Activated CD8-positive, alpha-beta memory T cell treated with anti-CD3 and anti-CD28 coated beads, Interleukin-2, amount 10 ng/mL, durations not matched to agents 7 days and 5 days (primary cell): ENCODE measurements at places on chromosomes 5 and 9.

DNA sequence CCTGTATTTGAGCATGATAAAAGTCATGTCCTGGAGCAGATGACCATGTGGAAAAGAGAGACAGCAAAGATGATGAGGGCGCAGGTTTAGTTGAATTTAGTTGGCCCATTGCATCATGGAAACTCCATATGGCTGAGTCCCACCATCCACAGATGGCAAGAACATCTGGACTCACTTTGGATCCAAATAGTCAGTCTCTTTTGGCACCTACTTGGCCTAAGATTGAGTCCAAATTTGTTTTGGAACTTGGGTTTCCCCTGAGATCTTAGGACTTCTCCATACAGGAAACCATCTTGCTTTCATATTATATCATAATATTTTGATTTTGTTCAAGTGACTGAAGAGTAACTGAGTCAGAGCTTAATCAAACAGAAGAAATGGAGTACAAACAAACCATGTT lies 217.5 kb downstream of the DRD1 start:
- no peak for DNase-seq

DNA sequence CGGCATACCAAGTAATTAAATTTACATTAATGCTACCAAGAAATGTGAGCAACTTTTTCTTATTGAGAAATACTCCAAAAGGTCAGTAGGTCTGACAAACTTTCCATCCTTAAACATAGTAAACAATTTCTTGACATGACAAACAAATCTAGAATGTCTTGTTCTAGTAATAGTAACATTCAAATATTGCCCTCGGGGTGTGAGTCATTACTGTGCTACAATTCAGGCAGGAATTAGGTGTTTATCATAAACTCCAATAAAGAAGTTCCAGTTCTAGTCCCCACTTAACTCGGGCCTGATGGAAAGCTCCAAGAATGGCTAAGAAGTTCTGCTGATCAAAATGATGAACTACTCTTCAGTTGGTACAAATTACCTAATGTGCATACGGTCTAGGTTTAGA lies 235.6 kb upstream of the TUSC1 start:
- no peak for DNase-seq

DNA sequence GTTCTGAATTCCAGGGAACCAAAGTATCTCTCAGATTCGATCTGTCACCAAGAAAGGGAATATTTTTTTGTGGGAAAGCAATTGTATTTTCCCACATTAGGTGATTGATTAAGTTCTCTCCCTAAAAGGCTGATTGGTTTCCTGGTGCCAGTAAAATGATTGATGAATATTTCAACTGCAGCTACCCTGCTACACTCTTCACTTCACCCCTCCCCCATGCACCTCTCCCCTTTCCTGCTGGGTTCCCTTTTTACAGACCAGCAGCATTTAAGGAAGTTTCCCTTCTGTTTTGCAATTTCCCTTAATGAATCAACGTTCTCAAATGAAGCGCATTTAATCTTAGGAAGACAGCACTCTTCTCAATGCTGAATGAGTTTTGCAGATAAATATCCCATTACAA lies 13.1 kb downstream of the NR6A1 start:
- DNase-seq: no peak

- no peak for DNase-seq
Measured at GRCh38 chr9:130043654-130044623, 950 bp upstream of the FNBP1 start.

- no peak for DNase-seq
Measured at GRCh38 chr5:172303572-172304335, 20.2 kb upstream of the UBTD2 start.

- no peak for DNase-seq
Measured at GRCh38 chr5:168342151-168342825, 50.8 kb downstream of the WWC1 start.
